ENCODE measurements at places on chromosomes 6 and 20.
A peak's percentile ranks its signal among the peaks of the same experiment; 100 is the strongest.

DNA sequence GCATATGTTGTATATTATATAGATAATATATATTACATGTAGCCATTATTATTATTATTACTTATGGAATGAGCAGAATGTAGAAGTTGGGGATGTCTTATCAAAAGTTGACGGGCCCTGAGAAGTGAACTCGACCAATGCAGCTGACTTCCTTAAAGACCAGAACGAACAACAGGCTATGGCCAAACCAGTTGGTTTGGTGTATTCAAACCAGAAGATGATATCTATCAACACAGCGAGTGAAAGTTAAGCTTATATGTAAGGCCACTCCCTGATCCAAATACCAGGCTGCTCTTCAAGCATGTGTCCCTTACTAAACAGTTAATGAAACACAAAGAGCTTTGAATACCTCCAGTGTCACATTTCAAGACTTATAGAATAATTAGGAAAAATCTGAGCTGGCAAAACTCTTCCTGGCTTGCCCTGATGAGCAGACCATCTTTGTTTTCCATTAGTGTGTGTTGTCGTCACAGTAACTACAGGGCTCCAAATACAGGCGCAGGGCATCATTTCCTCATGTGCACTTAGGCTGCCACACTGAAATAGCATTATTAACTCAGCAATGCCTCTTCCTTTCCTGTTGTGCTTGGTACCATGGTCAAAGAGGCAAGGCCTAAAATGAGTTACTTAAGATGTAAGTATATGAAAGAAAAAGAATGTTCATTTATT is 6.6 kb downstream of the FILIP1 start:
- no peak for DNase-seq

DNA sequence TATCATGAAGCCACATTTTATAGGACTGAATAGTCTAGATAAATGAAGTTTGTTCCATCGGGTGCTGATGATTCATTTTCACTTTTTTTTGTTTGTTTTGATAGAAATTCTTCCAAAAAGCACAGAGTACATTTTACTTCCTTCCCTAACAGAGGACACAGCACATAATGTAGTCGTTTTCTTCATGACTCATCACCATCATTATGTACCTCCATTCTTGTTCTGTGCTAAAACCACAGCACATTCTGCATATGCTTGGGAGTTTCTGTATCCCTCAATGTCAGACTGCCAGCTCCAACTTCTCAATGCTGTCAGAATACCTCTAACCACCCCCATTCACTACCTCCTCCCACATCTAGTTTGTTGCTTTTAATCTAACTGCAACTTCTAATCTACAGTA is 1004.9 kb upstream of the ADGRB3 start:
- DNase-seq: no peak

GRCh38 chr6:26241033-26241895 is 123.7 kb upstream of the BTN3A2 start:
- DNase-seq: no peak

- DNase-seq: no peak
Observed at GRCh38 chr6:12439296-12439695, 149.1 kb downstream of the EDN1 start.

DNA sequence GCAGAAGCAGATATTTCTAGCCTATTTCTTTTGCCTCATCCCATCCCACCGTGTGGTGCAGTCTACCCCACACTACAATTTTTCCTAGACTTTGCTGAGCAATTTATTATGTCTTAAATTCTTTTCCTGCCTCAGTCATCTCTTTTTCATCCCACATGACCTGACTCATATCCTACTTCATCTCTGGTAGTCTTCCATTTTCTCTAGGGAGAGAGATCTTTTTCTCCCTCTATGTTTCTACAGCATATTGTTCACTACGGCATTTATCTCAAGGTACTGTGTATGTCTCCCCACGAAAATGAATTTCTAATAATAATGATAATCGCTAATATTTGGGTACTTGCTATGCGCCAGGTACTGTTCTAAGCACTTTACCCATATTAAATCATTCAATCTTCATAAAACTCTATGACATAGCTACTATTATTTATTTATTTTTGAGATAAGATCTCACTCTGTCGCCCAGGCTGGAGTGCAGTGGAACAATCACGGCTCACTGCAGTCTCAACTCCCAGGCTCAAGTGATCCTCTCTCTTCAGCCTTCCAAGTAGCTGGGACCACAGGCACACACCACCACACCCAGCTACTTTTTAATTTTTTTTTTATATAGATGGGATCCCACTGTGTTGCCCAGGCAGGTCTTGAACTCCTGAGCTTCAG is 15.6 kb downstream of the PDSS2 start:
- no peak for DNase-seq

GRCh38 chr20:47149939-47150338 is 206.6 kb downstream of the ZMYND8 start:
- DNase-seq: no peak

DNA sequence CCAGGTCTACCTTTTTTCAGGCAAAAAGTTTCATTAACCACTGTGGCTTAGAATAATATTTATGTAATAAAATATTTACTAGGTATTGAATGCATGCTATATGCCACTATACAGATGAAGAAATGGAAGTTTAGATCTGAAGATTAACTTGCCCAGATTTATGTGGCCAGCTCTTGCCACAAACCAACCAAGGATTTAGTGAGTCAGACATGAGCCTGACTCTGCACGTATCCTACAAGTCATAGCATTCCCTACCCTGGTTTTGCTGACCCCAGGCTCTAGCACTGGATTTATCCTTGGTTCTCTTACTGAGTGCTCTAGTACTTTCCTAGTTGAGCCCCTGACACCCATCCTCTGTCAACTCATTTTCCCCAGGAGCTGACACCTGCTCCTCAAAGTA is 75.4 kb downstream of the ANKEF1 start:
- DNase-seq: no peak

DNA sequence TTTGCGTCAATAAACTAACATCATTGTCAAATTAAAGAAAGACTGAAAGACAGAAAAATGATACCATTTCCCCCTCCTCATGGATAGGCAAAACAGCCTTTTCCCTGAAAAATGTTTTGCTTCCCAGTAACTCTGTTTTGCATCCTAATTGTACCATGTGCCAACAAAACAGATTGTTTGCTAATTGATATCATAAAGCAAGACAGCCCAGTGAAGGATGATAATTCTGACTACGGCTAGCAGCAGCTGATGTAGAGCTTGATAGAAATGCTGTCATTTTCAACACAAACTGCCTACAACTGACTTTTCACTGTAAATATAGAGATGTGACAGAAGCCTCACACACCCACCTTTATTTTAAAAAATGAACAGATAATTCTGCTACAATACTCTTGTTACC is 1061.6 kb downstream of the HACE1 start:
- no peak for DNase-seq

DNA sequence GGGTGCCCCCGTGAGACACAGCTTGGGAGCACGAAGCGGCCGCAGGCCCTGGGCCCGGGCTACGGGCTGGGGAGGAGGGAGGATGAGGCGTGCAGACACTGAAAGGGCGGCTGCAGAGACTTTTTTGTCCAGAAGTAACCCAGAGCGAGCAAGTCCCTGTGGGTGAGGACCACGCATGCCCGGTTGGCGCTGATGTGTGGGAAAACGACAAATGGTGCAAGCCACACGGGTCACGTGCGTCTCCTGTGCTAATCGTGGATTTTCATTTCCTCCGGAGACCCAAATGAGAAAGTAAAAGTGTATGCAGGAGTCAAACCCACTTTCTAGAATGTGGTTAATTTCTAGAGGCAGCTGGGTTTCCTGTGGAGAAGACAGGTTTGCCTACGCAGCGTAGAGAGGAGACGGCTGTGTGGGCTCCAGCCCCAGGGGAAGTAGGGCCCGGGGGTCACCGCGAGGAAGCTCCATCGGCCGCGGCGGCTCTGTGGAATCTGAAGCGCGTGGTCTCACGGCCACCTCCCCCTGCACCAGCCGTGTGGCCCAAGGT is 19.0 kb downstream of the DLL1 start:
- DNase-seq: peak; percentile 85

GRCh38 chr6:2854396-2854982 is 12.8 kb upstream of the SERPINB1 start:
- DNase-seq: no peak

GRCh38 chr6:155384321-155384952 is 70.2 kb upstream of the TFB1M start:
- no peak for DNase-seq

DNA sequence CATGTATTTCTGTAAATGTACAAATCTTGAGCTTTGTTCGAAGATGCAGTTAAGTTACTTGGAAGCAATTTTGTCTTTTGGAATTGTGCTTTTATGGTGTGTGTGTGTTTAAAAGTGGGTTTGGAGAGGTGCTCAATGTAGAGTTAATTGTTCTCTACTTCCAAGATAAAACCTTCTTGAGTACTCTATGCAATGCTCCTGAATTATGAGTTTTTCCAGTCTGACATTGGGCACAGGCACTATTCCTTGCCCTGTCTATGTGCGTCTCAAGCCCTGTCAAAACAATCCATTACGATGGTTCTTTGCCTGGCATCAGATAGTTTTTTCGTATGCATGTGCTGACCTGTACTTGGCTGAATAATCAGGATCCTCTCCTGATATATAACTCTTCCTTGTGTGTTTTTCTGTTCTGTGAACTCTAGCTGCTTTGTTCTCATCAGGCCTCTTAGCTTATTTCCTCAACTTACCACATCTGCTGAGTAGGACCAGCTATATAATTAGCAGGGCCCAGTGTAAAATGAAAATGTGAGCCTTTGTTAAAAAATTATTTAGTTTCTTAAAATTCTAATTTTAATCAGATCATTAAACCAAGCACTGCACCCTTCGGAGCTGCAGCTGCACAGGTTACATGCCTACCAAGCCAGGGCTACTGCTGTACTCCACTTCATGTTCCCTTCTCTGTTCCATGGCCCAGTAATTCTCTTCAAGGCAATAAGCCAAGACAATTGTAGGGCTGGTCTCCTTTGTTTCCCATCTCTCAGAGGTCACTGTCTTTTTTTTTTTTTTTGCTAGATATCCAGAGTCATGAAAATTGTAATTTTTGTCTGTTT is 160.1 kb downstream of the ZFAND3 start:
- no peak for DNase-seq

DNA sequence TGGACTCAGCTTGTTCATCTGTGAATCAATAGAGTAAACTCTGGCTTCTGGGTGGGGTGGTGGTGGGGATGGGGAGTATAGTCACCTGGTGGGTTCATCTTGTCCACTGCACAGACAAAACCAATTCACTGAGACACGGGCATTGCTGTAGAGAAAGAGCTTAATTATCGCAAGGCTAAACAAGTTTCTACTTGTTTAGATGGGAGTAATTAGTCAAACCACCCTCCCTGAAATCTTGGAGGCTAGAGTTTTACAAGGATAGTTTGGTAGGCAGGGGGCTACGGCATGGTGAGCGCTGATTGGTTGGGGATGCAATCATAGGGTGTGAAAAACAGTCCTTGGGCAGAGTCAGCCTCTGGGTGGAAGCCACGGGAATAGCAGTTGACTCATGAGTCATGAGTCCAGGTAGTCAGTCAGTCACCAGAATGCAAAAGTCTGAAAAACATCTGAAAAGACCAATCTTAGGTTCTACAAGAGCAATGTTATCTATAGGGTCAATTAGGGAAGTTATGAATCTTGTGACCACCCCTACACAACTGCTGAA is 77.8 kb downstream of the STMND1 start:
- no peak for DNase-seq

GRCh38 chr6:22526736-22527135 is 42.6 kb upstream of the HDGFL1 start:
- DNase-seq: no peak

GRCh38 chr6:158290659-158291058 is 21.6 kb upstream of the TULP4 start:
- DNase-seq: no peak

DNA sequence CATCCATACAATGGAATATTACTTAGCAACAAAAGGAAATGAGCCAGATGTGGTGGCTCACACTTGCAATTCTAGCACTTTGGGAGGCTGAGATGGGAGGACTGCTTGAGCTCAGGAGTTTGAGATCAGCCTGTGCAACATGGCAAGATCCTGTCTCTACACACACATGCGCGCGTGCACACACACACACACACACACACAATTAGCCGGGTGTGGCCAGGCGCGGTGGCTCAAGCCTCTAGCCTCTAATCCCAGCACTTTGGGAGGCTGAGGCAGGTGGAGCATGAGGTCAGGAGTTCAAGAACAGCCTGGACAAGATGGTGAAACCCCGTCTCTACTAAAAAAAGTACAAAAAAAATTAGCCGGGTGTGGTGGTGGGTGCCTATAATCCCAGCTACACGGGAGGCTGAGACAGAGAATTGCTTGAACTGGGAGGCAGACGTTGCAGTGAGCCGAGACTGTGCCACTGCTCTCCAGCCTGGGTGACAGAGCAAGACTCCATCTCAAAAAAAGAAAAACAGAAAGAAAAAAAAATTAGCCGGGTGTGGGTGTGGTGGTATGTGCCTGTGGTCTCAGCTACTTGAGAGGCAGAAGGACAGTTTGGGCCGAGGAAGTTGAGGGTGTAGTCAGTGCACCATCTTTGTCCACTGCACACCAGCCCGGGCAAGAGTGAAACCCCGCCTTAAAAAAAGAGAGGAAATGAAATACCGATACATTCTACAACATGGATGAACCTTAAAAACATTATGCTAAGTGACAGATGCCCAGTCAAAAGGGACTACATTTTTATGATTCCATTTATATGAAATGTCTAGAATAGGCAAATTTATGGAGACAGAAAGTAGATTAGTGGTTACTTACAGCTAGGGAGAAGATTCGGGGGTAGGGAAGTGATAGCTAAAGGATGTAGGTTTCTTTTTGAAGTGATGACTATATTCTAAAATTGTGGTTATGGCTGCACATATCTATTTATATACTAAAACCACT is 52.5 kb downstream of the RBL1 start:
- no peak for DNase-seq

Measured in upper lobe of right lung (tissue), 1 donor.